ENCODE measurements at places on chromosomes 12 and 14.

DNA sequence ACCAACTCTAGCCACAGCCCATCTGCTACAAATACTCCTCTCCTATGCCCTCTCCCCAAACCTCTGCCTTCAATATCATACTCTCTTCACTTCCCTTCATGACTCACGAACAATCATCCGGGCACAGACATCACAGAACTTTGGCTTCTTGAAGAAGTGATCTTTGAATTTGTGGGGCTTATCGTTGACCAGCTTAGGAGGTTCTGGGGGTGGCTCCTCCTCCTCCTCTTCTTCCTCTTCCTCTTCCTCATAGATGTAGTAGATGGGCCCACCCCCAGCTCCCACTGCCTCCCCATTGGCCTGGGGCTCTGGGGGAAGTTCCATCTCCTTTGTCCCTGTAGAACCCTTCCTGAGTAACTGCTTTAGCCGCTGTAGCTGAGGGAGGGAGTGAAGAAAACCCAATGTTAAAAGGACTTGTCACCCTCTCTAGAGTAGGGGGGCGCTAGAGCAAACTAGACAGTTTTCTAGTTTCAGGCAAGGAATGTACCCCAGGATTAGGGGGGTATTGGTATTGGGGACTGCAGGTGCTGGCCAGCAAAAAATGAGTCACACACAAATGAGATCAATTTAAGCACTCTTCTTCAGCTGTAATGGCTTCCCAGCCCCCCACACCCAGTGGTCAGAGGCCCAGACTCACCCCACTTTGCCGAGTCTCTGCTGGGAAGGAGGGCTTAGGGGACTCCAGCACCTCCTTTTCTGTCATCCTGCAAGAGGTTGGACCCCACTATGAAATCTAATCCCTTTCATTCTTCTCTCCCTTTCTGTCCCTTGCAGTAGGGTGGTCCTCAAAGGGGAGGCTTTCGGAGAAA is 1.8 kb downstream of the STAC3 start:
- no peak for DNase-seq

GRCh38 chr14:92386637-92387036 is 63.7 kb downstream of the SLC24A4 start:
- DNase-seq: no peak

- DNase-seq: no peak
Observed at GRCh38 chr12:44875954-44876543, at the start of gene NELL2. Gene NELL2 (minus strand): TSS chr12:44876315. CDS start chr12:44875869, 446 bp downstream.

DNA sequence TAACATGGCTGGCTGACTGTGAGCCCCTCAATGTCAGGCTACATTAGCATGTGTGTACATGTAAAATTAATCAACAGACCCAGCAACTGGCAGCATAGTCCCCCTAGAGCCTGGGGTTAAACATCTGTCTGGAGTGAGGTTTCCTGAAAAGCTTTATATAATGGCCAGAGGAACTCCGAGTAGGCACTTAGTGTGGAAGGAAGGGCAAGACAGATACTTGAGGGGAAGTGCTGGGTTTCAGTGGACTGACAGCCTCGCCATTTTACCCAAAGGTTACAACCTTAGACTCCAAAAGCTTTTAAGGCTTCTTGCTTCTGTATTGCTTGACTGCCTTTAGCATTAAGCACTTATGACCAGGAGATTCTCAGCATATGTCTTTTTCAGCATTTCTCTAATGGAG is 430.8 kb downstream of the FLRT2 start:
- DNase-seq: no peak

DNA sequence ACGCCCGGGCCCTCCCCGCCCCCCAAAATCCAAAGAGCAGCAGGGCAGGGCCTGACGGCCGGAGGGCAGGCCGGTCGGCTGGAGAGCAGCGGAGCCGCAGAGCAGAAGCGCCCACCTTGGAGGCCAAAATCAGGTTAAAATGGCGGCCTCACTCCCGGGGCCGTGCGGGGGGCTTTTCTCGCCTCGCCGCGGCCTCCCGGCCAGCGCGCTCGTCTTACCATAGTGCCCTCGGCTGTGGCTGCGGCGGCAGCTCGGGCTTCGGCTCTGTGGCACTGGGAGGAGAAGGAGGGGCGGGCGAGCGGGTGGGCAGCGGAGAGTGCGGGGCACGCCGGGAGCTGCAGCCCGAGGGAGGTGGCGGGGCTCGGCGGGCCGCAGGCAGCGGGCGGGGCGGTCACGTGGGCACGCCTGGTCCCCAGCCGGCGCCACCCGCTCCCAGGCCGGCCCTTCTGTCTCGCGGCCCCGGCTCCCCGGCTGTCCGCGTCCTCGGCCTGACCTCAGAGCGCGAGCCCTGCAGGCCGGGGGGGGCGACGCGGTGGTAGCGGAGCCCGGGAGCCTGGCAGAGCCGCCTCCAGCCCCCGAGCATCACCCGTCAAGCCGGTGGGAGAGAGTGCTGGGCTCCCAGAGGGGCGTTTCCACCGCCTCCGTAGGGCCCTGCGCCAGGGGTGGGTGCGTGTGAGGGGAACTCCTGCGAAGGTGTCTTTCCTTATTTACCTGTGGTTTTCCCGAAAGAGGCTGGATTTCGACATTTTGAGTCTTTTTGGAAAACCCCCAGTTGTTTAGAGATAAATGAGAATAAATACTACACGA is at the start of gene CFL2:
TSS of gene CFL2 (minus strand) at position 274 of the 807 bp plus-strand sequence. CDS start at position 221, 53 bp downstream.
- peak; percentile 28 for DNase-seq

Data from esophagus squamous epithelium (tissue), 5 donors.